BJ (cell line): ENCODE measurements at places on chromosomes 1 and 21.

GRCh38 chr1:199272139-199272544 is 633.3 kb downstream of the PTPRC start:
- peak; percentile 73 for DNase-seq

DNA sequence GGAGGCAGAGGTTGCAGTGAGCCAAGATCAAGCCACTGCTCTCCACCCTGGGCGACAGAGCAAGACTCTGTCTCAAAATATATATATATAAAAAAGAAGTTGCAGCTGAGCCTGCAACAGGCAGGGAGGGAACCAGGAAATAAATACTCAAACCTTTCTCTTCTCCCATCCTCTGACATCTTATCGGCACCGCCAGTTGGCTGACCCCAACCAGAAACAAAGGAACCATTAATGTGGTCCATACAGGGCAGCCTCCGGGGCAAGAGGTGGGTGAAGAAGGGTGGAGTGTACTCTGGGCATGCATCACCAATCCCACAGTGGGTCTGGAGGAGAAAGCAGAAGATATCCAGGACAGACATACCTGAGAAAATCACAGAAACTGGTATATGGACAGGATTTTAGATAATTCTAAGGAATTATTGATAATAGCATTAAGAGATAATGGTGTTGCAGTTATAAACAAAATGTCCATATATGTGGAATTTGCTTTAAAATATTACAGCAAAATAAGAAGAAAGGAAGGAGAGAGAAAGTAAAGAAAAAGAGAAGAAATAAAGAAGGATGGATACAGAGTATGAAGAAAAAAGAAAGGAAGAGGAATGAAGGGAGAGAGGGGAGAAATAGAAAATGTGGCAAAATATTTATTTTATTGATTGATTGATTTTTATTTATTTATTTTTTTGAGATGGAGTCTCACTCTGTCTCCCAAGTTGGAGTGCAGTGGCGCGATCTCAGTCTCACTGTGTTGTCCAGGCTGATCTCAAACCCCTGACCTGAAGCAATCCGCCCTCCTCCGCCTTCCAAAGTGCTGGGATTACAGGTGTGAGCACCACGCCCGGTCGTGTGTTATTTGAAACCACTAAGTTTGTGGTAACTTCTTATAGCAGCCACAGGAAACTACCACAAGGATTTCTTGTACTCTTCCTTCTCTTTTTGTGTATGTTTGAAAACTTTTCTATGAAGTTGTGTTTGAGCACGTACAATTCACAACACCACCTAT is 4.1 kb upstream of the PTAFR start:
- no peak for DNase-seq

GRCh38 chr1:204923626-204924012 is 53.0 kb downstream of the NFASC start:
- DNase-seq = no peak

DNA sequence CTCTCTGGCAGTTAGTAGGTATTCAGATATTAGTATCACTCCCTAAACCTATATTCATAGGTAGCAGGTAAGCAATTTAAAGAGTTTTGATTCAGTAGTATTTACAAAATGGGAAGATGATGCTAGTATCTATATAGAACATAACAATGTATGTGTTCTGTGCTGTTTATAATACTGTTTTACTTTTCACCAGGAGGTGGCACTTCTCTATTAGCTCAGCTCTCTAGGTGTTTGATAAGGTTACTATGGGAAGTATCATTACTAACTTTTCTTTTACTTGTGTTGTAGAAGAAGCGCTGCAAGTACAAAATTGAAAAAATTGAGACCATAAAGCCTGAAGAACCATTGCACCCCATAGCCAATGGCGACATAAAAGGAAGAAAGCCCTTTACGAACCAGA is 49.4 kb upstream of the FASLG start:
- DNase-seq = no peak

DNA sequence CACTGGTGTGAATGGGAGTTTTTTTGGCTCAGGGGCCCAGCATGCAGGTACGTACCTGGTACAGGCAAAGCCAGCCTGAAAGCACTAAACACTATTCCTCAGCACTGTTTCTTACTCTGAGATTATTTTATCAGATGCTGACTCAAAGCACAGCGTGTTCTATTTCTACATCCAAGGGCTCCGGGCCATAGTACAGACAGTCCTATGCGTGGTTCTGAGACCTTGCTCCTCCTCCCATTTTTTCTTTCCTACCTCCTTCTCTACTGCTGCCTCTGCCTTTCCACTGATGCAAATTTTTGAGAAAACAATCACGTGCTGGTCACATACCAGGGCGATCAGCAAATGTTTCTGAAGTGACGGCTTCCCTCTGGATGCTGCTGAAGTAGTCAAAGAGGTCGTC is 36.3 kb downstream of the PDPN start:
- DNase-seq = no peak

DNA sequence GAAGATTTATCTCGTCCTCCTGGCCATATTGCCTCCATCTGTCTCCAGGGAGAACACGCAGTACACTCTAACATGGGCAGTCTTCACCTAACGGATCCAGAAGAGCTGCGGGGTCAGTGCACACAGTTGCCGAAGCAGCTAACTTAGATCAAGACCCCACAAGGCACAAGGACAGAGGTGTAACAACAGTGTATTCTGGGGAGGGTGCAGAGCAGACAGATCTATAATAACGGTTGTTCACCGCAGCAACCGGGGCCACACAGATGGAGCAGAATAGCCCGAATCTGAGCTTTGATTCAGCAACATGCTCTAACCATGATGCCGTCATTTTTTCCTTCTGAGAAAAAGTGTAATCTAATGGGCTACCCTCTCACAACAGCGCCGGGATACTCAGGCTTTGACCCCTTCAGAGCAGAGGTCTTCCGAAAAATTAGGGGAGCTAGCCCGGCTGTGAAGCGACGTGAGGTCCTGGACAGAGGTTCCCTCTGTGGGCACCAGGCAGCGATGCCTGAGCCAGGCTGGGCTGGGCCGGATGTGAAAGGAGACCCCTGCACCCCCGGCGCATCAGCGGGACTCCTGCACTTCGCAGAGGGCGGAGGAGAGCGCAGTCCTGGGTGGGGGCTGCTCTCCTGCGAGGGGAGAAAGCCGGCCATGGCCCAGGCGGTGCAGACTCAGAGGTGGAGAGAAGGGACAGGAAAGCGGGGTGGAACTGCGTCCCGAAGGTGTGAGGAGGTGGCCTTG is 57.5 kb downstream of the BCL9 start:
- no peak for DNase-seq

- DNase-seq = peak; percentile 63
Measured at GRCh38 chr1:39159224-39160036, 45.1 kb upstream of the MACF1 start.
